DND-41 (cell line): ENCODE measurements at places on chromosomes 5 and 9.
A peak's percentile ranks its signal among the peaks of the same experiment; 100 is the strongest.

DNA sequence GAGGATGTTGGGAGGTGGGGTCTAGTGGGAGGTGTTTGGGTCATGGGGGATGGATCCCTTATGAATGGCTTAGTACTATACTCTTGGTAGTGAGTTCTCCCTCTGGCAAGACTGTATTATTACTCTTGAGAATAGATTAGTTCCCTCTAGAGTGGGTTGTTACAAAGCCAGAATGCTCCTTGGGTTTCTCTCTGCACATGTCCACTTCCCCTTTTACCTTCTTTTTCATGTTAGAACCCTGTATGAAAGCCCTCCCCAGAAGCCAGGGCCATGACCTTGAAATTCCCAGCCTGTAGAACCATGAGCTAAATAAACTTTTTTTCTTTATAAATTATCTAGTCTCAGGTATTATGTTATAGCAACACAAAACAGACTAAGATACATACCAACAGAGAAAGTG, 31.1 kb downstream of the SLC24A2 start:
- no peak for DNase-seq

- DNase-seq, result no peak
These were observed 120.5 kb downstream of the TUSC1 start for GRCh38 chr9:25557645-25558300.

- DNase-seq, result no peak
These were observed 21.0 kb downstream of the PSD2 start for GRCh38 chr5:139816566-139816965.

- DNase-seq, result no peak
These were observed 18.3 kb downstream of the CSF1R start for GRCh38 chr5:150068071-150068470.

DNA sequence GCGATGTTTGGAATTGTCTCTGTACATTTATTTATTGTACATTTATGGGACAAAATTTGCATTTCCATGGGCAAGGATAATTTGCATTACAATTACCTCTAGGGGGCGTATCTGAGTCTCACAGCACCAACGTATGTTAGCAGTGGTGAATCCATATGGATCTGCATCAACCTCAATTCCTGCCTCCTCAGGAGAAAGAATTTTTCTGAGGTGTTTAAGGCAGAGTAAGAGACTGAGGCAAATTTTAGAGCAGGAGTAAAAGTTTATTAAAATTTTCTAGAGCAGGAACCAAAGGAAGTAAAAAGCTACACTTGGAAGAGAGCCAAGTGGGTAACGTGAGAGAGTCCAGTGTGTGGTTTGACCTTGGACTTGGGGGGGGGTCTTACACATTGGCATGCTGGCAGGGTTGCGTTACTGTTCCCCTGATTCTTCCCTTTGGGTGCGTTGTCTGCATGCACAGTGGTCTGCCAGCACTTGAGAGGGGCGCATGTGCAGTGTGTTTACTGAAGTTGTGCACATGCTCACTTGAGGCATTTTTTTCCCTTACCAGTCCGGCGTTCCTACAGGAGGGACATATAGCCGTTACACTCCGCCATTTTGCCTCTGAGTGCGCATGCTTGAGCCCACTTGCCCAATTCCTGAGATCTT, 21.0 kb upstream of the RAB14 start:
- no peak for DNase-seq

DNA sequence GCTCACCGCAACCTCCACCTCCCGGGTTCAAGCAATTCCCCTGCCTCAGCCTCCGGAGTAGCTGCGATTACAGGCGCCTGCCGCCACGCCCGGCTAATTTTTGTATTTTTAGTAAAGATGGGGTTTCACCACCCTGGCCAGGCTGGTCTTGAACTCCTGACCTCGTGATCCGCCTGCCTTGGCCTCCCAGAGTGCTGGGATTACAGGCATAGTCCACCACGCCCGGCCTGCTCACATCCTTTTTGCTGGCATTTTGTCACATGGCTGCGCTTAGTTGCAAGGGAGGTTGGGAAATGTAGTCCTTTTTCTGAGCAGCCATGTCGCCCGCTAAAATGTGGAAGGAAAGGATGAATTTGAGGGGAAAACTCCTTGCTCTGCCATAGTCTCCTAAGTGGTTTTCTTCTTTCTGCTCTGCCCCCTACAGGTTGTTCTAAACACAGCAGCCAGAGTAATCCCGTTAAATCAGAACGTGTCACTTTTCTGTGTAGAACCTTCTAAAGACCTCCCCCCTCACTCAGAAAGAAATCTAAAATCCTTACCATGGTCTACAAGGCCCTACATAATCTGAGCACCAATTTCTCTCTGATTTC, 57.8 kb upstream of the HSPA9 start:
- peak; percentile 19 for DNase-seq

DNA sequence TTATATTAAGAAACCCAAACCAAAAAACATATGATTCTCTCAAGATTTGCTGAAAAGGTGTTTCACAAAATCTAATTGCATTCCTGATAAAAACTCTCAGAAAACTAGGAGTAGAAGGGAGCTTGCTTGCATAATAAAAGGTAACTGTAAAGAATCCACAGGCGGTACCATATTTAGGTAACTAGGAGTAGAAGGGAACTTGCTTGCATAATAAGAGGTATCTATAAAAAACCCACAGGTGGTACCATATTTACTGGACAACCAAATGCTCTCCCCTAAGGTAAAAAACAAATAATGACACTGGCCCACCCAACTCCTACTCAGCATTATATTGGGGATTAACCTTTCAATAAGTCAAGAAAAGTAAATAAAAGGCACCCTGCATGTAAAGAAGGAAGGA, 57.5 kb upstream of the FCN1 start:
- DNase-seq, result no peak

DNA sequence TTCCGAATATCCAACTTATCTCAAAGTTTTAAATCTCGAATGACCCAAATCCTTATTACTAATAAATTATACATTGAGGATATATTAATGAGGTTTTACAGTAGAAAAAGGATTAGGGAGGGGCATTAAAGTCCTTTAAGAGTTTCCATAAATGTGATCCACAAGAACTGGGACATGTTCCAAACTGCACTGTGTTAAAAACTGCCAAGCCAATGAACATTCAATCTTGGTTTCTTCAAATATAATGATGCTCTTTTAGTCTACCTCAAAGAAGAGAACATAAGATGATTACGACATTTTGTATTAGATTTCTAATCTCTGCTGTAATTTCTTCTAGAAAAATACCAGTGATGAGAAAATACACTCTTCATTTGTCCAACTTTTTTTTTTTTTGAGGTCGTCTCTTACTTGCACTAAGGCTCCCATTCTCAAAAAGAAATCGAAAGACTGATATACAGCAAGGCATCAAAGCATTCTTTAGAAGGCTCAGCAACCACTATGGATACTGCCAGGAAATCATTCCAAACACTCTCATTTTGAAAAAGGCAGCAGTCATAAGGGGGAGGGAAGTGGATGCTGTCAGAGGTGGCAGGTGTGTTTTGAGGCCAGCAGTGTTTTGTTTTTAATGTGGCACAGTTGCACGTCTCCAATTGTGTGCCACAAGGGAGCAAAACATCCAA, 1.7 kb downstream of the PTAR1 start:
- peak; percentile 33 for DNase-seq
